ENCODE measurements at places on chromosomes 16 and 17.

DNA sequence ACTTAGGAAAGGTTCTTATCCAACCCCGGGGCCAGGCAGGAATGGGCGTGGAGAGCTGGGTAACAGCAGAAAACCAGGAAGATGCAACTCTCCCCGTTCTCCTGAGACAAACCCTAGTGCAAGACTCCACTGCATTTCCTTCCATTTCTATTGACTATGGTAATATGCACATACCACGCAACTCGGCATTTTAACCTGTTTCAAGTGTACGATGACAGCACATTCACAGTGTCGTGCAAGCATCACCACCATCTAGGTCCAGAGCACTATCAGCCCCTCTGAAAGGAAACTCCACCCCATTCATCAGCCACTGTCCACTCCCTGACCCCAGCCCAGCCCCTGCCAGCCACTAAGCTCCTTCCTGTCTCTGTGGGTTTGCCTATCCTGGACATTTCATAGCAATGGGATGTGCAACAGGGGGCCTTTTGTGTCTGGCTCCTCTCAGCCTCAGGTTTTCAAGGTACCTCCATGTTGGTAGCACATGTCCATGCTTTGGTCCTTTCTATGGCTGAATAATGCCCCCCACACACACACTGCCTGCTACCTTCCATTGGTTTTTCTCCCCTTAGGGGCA is 441.9 kb downstream of the SOX9 start:
- DNase-seq: no peak

DNA sequence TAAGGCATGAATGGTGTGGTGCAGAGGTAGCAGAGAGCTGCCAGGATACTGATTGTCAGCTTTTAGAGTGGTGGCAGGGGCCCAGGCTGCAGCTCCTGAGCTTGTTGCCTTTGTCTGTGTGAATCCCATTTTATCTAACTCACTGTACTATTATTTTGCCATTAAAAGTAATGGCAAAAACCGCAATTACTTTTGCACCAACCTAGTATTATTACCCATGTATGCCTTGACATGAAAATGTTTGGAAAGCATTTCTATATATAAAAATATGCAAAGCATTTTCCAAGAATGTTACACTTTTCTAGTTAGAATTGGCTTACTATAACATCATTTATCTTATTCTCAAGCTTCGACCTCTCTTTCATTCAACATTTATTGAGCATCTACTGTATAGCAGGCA is 308.1 kb upstream of the MYOCD start:
- DNase-seq: no peak

DNA sequence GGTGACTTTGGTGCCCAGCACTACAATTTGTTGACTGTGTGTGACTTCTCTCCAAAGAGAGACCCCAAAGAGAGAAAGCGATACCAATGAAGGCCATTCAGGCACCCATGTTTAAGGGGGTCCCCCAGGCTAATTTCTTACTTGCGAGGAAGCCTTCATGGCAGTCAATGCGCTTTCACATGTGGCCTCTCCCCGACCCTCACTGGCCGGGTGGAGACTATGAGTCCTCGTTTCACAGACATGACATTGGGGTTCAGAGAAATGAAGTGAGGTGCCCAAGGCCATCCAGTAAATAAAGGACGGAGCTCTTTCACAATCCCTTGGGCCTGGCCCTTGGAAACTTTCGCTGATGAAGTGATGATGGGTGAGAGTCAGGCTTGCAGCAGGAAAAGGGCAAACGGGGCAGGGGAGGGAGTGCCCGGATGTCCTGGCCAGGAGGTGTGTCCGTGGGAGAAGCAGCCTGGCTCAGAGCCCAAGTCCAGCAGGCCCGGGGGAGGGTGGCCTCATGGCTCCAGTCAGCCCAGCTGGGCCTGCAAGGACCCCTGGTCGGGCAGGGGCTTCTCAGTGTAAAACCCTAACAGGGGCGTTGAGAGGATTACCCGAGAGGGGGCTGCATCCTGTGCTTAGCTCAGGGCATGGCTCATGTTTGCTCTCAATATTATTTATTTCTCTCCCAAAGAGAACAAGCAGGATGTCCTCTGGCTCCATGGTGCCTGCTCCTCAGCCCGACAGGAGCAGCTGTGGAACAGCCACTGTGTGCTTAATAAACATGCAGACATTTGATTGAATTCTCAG is 14.7 kb downstream of the TBX2 start:
- DNase-seq: no peak

DNA sequence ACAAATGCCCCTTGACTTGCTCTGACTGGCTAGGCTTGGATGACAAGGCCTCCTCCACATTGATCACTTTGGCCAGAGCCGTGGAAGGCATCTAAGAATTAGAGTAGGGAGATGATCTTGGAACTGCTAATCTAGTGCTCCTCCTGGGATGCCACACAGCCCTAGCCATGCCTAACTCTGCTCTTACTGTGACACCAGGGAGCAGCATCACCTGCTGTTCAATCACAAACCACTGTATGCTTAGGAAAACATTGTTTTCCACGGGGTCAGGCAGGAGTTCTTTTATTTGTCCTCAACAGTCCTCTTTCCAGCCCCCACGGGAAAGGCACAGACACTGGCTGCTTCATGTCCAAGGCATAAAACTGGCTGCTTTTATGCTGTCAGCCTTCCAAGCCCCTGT is 46.3 kb downstream of the C16orf78 start:
- DNase-seq: no peak

All from NCI-H1436 (cell line).